Left kidney (tissue), 8 donors: ENCODE measurements at places on chromosomes 12 and 14.

- DNase-seq: no peak
These were observed 157.2 kb downstream of the PAX9 start for GRCh38 chr14:36818794-36819384.

- no peak for DNase-seq
These were observed 182.7 kb upstream of the SFSWAP start for GRCh38 chr12:131528144-131528543.

GRCh38 chr12:122747224-122748135 lies 5.1 kb upstream of the DENR start:
- DNase-seq: no peak

- DNase-seq: no peak
These were observed 3.7 kb downstream of the ANKRD13A start for GRCh38 chr12:110002676-110003515.

DNA sequence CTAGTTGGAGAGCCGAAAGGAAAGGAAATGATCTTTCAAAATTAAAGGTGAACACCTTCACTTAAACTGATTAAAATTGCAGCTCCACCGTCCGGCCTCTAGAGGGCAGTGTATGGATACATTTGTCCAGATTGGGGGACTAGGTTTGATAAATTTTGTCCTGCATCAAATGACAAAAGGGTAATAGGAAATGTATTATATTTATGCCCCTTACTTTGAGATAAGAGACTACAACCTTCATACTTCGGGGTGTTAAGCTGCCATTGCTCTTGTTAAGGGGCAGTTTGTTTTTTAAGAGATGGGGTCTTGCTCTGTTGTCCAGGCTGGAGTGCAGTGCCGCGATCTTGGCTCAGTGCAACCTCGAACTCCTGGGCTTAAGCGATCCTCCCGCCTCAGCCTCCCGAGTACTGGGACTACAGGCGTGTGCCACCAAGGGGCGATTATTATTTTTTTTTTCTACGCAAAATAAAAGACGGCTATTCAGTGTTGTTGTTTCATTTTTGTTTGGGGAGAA lies 818 bp upstream of the SUOX start:
- peak; percentile 79 for DNase-seq

GRCh38 chr12:2120982-2121758 lies 68.4 kb downstream of the CACNA1C start:
- no peak for DNase-seq

- no peak for DNase-seq
These were observed 133.8 kb downstream of the BCAT1 start for GRCh38 chr12:24815114-24815423.

- no peak for DNase-seq
These were observed 1.2 kb downstream of the ACOT6 start for GRCh38 chr14:73613419-73613963.

GRCh38 chr12:46560089-46560488 lies 187.5 kb upstream of the SLC38A2 start:
- no peak for DNase-seq

DNA sequence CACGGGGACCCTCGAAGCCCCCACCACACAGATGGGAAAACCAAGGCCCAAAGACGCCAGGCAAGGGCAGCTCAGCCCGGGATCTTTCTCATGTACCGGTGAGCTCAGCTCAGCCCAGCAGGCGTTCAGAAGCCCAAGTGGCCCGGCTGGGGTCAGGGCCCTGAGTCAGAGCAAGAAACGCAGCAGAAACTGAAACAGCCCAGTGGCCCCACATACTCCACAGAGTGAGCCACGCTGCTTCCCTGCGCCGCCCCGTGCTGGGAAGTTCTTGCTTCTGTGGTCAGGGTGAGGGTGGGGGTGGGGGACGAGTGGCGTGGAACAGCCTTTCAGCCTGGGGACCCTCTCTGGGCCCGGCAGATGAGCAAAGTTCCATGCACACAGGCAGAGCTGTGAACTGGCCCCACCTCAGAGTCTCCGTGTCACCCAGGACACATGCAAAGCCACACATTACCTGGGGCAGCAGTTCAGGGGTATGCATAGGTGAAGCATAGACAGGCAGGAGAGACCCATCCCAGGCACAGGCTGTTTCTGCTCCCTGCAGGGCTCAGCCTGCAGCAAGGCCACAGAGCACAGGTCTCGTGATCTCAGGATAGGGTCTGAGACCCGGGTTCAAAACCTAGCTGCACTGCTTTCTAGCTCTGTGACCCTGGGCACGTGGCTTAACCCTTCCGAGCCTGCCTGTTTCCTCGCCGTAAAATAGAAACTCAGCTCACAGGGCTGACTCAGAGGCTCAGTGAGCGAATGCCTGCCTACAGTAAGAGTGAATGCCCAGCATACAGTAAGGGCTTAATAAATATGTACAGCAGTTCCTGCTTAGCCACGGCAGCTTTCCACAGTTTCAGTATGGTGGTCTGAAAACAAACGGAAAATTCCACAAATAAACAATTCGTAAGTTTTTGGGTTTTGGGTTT lies 21.6 kb downstream of the NCOR2 start:
- no peak for DNase-seq

DNA sequence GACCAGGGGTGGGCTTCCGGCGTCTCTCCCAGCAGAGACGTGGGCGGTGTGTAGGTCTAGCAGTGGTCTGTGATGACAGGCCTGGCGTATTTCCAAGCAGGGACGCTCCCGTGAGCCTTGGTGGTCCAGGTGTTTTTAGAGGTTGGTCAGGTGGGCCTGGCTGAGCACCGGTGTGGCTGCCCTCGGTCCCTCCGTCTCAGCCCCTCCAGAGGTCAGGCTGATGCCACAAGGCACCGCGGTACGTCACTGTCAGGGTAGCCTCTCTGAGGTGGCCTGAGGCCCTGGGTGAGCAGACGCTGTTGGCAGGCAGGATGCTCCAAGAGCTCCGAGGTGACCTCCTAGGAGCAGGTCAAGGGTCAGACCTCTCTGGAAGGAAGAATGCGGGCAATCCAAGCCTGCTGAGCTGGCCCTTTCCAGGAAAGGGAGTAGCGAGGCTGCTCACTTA lies 13.6 kb downstream of the MTA1 start:
- no peak for DNase-seq

DNA sequence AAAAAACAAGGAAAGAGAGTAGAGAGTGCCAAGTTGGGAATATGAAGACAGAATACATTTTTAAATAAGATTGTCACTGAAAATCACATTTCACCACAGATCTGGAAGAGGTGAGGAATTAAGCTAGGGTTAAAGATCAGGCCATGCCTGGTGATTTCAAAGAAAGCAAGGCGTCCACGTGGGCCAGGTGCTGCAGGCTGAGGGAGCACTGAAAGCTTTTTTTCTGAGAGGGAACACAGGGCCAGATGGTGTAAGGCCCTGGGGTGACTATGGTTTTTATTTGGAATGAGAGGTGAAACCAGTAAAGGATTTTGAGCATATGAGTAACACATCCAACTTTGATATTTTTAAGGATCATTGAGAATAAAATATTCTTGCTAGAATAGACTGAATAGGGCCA lies 20.9 kb downstream of the SYT1 start:
- DNase-seq: no peak

- no peak for DNase-seq
These were observed 13.5 kb downstream of the MIA2 start for GRCh38 chr14:39247256-39247655.

GRCh38 chr12:58368001-58368400 lies 426.6 kb downstream of the ATP23 start:
- no peak for DNase-seq

GRCh38 chr12:56758728-56759262 lies 4.3 kb upstream of the HSD17B6 start:
- DNase-seq: no peak

DNA sequence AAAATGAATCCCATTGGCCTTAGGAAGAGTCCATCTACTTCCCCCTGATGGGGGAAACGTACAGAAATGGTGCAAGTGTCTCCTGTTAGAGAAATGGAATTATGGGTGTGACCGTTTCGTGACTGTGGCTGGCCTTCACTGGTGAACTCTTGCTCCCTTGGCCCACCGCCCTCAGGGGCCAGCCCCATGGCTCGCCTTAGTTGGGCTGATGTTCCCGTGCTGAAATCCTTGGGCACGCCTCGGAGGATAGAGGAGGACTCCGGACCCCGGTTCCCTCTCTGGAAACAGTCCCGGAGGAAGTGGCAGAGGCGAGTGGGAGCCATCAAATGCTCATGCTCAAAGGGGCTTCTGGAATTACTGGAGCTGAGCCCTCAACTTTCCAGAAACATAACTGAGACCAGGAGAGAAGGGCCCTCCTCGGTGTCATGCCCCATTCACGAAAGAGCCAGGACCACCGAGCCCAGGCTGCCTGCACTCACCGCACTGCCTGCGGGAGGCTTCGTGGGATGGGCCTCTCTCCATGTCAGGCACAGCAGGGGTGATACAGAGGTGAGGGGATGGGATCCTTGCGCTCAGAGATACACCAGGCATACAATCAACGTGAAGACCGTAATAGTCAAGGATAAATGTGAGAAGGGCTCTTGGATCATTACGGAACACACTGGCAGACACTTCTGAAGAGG lies 10.1 kb upstream of the CACNA2D4 start:
- no peak for DNase-seq

DNA sequence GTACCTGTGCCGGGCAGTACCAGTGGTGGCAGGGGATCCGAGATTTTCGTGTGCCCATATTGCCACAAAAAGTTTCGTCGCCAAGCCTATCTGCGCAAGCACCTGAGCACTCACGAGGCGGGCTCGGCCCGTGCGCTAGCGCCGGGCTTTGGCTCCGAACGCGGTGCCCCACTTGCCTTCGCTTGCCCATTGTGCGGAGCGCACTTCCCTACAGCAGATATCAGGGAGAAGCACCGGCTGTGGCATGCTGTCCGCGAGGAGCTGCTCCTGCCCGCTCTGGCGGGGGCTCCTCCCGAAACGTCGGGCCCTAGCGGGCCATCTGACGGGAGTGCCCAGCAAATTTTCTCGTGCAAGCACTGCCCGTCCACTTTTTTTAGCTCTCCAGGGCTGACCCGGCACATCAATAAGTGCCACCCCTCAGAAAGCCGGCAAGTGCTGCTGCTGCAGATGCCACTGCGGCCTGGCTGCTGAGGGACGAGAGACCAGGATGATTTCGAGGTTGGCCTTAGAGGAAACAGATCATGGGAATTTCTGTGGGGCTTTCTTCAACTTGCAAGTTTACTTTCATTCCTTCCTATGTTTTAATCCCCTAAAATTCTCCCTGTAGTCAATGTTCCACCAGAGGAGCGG lies 1.6 kb downstream of the INSM2 start:
- DNase-seq: no peak

DNA sequence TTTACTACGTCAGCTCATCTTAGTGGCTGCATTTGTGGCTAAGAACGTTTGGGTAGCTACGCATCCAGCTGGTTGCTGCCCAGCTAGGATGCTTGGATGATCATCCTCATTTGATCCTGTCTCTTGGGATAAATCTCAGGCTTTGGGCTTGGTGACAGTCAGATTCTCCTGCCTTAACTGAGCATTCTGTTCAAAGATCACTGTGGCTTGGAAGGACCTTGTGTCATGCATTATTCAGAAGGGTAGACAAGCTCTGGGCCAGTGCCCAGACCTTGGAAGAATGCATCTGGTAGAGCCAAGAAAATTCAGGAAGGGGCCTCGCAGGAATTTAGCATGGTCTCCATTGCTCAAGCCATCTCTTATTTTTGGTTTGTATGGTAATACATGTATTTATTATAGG lies 188.4 kb downstream of the NRXN3 start:
- no peak for DNase-seq

GRCh38 chr14:58808828-58809227 lies 171.1 kb downstream of the DACT1 start:
- DNase-seq: no peak
